ENCODE measurements at places on chromosomes 4 and X.

DNA sequence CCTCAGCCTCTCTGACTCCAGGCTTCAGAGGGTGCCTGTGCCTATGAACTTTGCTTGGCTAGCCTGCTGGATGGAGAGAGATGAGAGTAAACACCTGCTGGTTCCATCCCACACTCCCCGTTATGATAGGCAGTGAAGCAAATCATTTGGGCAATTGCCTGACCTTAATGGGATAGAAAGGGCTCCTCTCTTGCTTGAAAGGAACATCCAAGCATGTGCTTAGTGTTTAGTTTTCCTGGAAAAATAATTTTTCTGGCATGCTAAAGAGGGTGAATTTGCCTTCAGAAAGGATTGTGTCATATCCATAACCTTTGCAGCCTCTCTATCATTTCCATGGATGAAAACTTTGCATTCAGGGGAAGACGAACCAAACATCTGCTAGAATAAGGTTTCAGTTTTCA, 10.8 kb downstream of the PLAC1 start:
- no peak for DNase-seq

- DNase-seq: no peak
These were observed 2.9 kb upstream of the SEPSECS start for GRCh38 chr4:25163196-25163595.

- peak; percentile 81 for DNase-seq
These were observed 218.9 kb downstream of the OR13H1 start for GRCh38 chrX:131762802-131763234.

DNA sequence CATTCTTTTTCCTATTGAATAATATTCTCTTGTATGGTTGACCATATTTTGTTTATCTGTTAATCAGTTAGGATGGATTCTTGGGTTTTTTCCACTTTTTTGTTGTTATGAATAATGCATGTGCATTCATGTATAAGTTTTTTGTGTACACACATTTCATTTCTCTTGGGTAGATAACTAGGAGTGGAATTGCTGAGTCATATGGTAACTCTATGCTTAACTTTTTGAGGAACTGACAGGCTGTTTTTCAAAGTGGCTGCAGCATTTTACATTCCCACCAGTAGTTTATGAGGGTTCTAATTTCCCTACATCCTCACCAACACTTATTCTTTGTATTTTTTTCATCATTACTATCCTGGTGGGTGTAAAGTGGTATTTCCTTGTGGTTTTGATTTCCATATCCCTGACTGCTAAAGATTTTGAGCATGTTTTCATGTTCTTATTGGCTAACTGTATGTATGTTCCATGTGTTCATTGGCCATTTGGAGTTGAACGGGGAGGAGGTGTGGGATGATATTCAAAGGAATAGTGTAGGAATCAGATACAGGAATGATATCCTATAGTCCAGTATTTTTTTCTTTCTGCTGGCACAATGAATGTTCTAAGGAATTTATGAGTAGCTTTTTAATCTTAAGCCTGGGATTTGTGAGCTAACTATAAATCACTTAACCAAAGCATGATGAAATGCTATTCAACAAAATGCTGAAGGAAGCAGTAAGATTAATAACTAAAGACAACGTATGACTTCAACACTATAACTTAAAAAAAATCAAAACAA, 114.3 kb downstream of the AMELX start:
- no peak for DNase-seq

DNA sequence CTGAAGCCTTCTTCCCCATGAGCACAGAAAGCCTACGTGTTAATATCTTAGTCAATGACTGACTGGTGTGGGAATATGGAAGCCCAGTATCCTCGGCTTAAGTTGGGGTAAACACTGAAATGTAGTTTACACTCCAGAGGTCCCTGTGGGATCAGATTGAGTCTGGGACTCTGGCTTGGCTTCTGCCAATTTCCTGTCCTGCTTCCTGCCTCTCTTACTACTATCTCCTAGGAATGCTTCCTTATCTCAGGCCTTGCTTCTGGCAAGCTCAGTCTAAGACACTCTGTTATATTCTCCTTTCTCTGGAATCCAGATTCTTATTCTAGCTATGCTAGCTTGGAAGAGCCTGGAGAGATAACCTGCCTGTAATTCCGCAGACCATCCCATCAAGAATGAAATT, 174.0 kb upstream of the LDB2 start:
- no peak for DNase-seq

- no peak for DNase-seq
These were observed 336.3 kb upstream of the TRAM1L1 start for GRCh38 chr4:117421706-117422105.

- no peak for DNase-seq
These were observed 74.7 kb downstream of the GALNT7 start for GRCh38 chr4:173243321-173243720.

DNA sequence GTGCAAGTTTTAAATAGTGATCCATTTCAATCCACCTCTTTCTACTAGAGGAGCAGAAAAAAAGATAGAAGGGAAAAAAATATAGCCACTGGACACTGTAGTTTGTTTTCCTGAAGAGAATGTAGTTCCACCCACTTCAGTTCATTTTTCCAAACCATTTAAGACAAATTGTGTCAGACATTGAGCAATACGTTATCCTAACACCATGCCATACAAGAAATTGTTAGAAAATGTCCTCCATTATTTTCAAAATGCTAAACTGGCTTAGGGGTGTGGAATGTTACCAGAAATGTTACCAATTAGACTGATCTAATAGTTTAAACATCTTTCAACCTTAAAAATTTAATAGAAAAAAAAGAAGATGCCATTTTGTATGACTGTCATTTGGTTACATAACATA, 48.6 kb upstream of the ETNPPL start:
- no peak for DNase-seq
